ENCODE measurements at places on chromosomes 6 and 20.

DNA sequence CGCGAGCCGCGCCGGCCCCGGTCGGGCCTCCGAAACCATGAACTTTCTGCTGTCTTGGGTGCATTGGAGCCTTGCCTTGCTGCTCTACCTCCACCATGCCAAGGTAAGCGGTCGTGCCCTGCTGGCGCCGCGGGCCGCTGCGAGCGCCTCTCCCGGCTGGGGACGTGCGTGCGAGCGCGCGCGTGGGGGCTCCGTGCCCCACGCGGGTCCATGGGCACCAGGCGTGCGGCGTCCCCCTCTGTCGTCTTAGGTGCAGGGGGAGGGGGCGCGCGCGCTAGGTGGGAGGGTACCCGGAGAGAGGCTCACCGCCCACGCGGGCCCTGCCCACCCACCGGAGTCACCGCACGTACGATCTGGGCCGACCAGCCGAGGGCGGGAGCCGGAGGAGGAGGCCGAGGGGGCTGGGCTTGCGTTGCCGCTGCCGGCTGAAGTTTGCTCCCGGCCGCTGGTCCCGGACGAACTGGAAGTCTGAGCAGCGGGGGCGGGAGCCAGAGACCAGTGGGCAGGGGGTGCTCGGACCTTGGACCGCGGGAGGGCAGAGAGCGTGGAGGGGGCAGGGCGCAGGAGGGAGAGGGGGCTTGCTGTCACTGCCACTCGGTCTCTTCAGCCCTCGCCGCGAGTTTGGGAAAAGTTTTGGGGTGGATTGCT, 1.3 kb downstream of the VEGFA start:
- peak; percentile 81 for DNase-seq

GRCh38 chr6:112443179-112444065, 96.3 kb downstream of the RFPL4B start:
- no peak for DNase-seq

DNA sequence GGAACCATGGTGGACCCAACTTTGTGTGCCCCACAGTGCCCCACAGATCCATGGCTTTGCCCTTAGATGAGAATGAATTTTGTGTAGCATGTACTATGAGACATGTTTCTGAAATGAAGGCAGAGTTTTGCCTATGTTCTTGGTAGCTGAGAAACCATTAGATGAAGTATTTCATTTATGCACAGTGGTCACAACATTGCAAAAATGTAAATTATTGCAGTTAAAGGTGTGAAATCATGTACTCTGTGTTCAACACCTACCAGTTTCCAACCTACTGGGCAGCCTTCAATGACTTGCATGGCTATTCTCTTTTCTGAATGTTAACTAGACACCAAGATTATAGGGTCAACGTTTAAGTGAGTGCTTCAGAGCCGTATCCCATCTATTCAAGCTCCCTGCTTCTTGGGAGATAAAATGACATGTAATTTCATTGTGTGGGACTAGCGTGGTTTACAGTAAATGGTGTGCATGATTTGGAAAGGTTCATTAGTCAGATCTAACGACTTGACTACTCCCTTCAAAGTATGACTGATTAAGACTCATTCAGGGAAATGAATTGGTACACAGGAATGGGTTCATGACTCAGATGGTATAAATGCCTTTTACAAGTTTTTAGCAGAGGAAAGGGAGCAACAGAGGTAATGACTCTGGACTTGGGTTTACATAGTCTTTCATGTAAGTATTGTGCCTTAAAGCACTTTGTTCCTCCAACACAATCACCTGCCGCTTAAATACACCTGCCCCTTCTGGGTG, 106.1 kb upstream of the AKIRIN2 start:
- peak; percentile 93 for DNase-seq

DNA sequence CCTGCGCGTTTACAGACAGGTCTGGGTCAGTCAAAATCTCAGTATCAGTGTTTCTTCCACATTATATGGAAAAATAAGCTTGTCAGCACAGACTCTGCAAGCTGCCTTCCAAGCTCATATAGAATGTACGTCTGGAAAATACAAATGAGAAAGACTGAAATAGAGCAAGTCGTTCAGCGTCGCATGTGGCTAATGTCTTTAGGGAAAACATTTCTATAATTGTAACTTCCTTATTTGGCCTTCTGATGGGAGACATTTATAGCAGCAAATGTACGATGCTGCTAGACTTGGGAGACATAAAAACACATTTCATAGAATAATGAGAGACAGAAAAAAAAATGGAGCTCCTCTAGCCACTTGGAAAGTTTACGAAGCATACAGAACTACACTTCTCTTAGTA, 122.2 kb downstream of the KIF16B start:
- DNase-seq: no peak

GRCh38 chr20:10843146-10843711, 169.4 kb upstream of the JAG1 start:
- no peak for DNase-seq

DNA sequence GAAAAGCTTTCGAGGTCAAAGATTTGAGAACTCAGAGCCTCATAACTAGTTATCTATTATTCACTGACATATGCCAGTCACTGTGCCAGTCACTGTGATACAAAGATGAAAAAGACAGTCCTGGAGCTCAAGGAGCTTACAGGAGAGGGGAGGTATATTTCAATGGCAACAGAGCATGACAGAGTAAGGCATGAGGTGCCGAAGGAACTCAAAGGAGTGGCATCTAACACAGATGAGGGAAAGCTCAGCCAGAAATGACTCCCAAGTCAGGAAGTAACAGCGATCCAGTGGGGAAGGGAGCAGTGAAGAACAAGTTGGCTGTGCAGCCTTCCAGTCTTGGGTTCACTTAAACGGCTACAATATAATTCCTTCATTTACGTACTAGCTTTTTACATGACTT, 46.6 kb downstream of the DTNBP1 start:
- DNase-seq: no peak

- no peak for DNase-seq
Measured at GRCh38 chr6:169320013-169320412, 66.4 kb upstream of the THBS2 start.

GRCh38 chr6:155275808-155276480, 12.1 kb downstream of the CLDN20 start:
- no peak for DNase-seq

GRCh38 chr20:10336959-10337729, 96.9 kb downstream of the MKKS start:
- DNase-seq: peak; percentile 20

GRCh38 chr20:32301719-32302506, 24.5 kb downstream of the KIF3B start:
- peak; percentile 65 for DNase-seq

- DNase-seq: no peak
Measured at GRCh38 chr6:42304053-42304712, 86.5 kb upstream of the MRPS10 start.

DNA sequence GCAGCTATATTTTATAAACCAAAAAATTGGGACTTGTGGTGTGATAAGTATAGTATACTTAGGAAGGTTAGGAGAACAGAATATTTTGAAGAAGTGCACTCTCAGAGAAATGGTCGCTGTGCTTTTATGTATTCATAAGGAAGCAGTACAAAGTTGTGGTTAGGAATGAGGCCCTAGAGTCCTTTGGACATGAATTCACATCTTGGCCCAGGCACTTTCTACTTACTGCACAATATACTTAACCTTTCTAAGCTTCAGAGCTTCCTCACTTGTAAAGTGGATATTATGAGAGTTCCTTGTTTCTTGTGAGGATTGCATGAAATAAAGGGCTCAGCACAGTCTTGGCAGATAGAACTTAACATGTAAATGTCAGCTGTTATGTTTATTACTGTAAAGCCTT, 21.0 kb upstream of the SERINC3 start:
- DNase-seq: no peak

- no peak for DNase-seq
Measured at GRCh38 chr6:156396791-156397418, 380.3 kb upstream of the ARID1B start.

GRCh38 chr20:4260102-4260501, 244.7 kb upstream of the RNF24 start:
- DNase-seq: no peak

DNA sequence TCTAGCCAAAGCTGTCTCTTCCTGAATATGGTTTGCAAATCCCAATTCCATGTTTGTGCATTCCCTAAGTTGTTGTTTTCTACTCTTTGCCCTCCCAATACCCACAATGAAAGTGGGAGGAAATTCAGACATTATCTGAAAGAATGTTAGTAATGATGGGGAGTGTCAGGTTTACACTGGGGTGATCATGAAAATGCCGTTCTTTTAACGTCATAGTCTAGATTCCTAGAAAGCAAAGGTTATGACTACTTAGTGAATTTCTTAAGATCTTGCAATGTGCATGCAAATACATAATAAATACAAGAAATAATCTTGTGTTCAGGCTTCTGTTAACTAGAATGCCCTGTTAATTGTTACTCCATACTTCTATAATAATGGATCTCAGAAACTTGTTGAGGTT, 101.0 kb downstream of the LCA5 start:
- no peak for DNase-seq

- no peak for DNase-seq
Measured at GRCh38 chr6:71238351-71238750, 50.3 kb upstream of the OGFRL1 start.

DNA sequence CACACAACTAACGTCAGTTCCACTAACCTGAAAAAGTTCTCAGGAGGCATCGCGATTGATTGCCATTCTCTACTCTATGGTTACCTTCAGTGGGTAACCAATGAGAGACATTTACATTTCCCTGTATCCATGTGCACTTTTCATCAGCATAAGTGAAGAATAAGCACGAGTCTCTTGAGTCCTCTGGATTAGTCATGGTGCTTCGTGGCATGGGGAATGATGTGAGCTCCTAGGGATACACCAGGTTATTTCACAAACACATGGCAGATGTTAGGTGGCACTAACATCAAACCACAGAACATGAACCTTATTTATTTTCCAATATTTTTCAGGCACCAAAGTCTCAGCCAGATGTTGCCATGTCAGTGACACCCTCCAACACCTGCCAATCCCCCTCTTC, 64.0 kb downstream of the FYN start:
- no peak for DNase-seq

Measured in activated CD4-positive, alpha-beta T cell treated with anti-CD3 and anti-CD28 coated beads, Interleukin-10, Interleukin-2, amounts not matched to agents 100 ng/mL and 50 ng/mL, durations not matched to agents 16 hours and 8 hours (primary cell).